ENCODE measurements at places on chromosomes 7 and 10. TPM values are rescaled to one million over a fixed set of nuclear protein-coding genes. Genes with fewer than 3 reads are reported as not detected.

PALD1 gene
- not detected for total RNA-seq

CNPY4 gene
- total RNA-seq: 19.1 TPM

ADRA2A gene
- total RNA-seq: not detected

CCL24 gene
- total RNA-seq: not detected

MBL2 gene
- not detected for total RNA-seq

CLRN3 gene
- total RNA-seq: not detected

TMEM270 gene
- not detected for total RNA-seq

ENKUR gene
- 3.0 TPM for total RNA-seq

TAS2R41 gene
- total RNA-seq: not detected

LRRTM3 gene
- total RNA-seq: not detected

C10orf105 gene
- total RNA-seq: 0.14 TPM

DMBT1 gene
- total RNA-seq: not detected

SFTPA1 gene
- not detected for total RNA-seq

ZNF503 gene
- 1.2 TPM for total RNA-seq

BET1 gene
- 14.0 TPM for total RNA-seq

TCERG1L gene
- total RNA-seq: not detected

ADIRF gene
- total RNA-seq: not detected

POMZP3 gene
- 17.1 TPM for total RNA-seq

LIPM gene
- not detected for total RNA-seq

ARL4A gene
- 54.7 TPM for total RNA-seq
